ENCODE measurements at places on chromosomes 16 and 17.

DNA sequence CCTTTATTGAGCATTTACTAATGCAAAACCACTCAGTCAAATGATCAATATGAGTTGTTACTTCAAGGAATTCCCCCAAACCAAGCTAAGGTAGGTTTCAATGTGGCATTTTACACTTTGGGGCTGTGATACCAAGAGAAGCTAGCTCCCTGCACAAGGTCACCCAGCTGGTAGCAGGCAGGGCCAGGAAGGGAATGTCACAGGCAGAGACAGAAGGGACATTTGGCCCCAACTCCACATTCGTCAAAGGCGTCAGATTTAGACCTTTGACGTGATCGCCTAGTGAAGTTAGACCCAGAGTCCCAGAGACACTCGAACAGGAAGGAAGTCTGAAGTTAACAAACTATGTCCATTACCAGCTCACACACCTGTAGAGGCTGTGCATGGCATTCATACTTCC lies 5.5 kb upstream of the SMG1 start:
- no peak for DNase-seq

- DNase-seq: no peak
Observed at GRCh38 chr16:73163238-73163815, 115.4 kb upstream of the ZFHX3 start.

DNA sequence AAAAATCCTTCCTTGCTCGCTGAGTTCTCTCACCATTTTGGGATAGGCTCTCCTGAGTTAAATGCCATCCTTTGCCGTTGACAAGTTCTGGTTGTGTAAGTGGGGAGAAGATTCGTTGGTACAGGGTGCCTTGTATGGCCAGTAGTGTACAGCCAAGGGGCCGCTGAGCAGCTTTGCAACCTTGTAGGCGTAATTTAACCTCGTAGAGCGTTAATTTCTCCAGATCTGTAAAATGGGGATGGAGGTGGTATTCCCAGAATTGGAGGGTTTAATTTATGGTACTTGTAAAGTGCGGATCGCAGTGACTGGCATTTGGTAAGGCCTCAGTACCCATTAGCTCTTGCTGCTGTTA lies 1.4 kb downstream of the ARSG start:
- DNase-seq: no peak

DNA sequence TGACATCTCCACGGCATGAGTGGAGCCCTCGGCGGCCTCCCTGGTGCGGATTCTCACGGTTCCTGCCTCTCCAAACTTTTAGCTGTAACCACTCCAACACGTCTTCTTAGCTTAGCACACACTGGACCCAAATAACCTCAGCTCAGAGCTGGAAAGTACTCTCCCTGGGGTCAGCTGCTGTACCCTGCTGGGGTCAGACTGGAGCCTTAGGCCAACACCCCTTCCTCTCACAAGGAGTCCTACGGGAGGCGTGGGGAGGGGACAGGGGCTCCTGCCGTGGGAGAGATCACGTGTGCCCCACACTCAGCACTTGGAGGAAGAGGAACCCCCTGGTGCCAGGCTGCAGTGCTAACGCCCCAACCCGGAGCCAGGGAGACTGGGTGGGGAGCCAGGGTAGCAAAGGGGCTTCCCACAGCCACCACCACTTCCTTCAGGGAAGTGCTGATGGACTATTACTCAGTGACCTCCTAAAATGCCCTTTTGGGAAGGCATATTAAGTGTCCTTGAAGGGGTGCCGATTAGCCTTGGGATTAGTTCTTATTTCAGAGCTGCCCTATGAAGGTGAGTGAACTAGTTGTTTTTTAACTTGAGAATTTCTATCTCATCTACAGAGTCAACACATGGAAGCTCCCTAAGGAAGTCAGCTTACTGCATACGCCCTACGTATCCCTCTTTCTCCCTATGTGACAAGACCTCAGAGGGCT lies 124.0 kb downstream of the HIC1 start:
- no peak for DNase-seq

GRCh38 chr16:66948134-66948836 lies 12.8 kb upstream of the CES3 start:
- DNase-seq: no peak
